ENCODE measurements at places on chromosomes 1 and 21. TPM values are rescaled to one million over a fixed set of nuclear protein-coding genes. Genes with fewer than 3 reads are reported as not detected.

GRCh38 chr1:161200992-161201835, 953 bp upstream of the NDUFS2 start:
- DNase-seq, result no peak

DNA sequence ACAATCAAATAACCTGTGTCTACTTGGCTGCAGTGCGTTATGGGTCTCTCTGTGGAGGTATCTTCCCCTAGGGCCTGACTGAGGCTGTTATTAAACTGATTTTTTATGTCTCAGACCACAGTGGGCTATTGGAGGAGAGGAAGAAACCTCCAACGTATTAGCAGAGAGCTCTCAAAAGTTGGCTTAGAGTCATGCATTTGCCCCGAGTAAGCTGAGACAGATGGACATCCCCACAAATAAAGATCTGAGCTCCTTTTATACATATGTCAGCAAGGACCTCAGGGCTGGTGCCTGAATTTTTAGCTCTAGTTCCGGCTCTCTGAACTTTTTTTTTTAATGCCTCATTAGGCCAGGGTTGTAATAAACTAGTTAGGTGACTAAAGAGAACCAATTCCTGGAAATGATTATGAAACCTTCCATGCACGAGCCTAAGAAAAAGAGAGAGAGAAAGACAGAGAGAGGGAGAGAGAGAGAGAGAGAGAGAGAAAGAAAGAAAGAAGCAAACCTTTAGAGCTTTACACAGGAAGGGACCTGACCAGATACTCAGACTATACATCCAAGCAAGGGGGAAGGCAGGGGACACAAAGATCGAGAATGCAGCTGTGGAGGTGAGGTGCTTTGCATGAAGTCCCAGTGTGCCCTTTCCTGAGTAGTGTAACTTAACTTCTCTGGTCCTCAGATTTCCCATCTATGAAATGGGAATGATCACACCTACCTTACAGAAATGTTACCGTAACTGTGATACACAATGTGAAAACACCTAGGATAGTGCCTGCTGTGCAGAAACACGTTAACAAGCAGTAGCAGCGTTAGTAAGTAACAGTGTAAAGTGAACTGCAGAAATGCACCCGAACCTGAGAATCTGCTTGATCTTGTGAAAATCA, 8.4 kb upstream of the PIGR start:
- no peak for DNase-seq

DNA sequence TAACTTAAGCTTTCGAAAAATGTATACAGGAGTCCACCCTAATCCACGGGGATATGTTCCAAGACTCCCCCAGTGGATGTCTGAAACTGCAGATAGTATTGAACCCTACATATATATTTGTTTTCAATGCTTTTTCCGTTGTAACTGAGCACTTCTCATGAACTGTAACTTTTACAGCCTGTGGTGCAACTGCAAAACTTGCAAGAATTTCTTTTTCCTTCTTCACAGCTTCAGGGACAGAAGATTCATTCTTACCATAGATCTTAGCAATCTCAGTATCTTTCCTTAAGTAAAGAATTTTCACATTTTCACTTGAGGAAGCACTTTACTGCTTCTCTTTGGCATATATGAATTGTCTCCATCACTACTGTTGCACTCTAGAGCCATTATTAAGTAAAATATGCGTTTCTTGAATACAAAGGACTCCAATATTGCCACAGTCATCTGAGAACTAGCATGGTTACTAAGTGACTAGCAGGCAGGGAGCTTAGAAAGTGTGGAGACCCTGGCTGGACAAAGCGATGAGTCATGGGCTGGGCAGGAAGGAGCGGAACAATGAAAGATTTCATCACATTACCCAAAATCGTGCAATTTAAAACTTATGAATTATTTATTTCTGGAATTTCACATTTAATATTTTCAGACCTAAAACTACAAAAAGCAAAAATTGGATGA, 14.1 kb downstream of the DPYD start:
- no peak for DNase-seq

- DNase-seq, result no peak
Observed at GRCh38 chr1:93427656-93428055, 20.3 kb upstream of the FNBP1L start.

DNA sequence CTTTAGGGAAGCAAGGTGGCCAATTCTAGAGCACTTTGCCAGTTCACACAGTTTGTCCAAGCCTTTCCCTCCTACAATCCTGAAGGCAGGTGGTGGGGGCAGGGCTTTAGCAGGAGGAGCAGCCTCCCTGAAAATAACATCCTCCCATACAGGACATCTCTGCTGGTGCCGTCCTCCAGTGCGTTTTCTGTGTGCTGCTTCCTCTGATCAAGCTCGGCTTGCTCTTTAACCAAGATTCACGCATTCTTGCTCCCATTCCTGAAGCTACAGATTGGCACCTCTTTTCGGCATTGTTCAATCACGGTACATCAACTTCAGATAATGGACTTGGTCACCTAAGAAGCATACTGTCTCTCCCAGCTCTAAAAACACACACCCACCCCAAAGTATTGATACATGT, 7.5 kb upstream of the DPT start:
- DNase-seq, result no peak

- no peak for DNase-seq
Observed at GRCh38 chr1:116988248-116988647, 13.3 kb upstream of the CD101 start.

DNA sequence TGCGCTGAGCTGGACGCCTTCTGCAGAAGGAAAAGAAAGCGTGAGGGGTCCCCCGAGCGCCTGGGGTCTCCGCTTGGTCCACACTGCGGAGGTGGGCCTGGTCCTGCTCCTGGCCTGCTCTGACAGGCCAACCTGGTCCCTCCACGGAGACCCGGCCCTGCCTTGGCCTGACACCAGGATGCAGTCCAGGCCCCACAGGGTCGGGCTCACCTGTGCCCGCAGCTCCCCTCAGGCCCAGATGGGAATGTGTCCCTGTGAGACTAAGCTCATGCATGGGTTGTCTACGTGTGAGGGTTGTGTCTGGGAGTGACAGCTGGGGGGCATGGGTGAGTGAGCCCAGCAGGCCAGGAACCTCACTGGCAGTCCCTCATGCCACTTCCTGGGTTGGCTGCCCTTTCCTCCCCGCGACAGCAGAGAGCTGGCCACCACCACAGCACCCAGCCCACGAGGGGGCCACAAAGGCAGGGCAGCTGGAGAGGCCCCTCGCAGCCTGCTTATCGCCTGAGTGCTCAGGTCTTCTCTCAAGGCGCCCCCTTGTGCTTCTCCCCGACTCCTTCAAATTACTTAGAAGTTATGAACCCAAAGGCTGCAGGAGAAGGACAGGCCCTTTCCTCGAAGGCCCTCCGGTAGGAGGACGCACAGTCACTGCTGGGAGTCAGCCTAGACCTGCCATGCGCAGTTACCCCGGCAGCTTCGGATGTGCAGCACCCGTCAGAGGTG, 41.1 kb downstream of the SLC45A1 start:
- DNase-seq, result no peak

DNA sequence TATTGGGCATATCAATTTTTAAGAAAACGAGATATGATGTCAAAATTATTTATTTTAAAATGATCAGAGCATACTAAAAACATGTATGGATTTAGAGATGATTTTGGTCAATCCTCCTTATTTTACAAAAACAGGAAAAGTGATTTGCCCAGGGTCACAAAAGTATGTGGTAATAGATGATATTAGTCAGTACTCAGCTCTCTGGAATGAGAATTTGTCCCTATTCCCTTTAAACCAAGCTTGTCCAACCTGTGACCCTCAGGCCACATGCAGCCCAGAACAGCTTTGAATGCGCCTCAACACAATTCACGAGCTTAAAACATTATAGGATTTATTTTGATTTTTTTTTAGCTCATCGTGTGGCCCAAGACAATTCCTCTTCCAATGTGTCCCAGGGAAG, 104.7 kb downstream of the AKT3 start:
- DNase-seq, result no peak

DNA sequence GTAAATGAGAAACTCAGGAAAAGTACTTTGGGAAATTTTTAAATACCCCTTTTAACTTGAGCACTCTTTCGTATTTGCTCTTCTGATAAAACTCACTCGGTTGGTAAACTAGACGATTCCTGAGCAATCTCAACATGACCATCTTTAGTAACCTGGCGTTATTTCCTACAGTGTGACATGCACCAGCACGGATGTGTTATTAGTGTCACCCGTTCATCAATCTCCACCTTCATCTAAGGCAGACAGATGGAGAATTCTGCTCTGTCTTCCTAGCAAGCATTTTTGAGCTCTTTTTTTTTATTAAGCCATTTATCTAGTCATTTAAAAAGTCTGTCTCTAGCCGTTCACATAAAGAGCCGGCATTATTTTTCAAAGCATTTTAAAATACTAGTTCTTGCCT, 155.2 kb downstream of the DISP1 start:
- no peak for DNase-seq

DNA sequence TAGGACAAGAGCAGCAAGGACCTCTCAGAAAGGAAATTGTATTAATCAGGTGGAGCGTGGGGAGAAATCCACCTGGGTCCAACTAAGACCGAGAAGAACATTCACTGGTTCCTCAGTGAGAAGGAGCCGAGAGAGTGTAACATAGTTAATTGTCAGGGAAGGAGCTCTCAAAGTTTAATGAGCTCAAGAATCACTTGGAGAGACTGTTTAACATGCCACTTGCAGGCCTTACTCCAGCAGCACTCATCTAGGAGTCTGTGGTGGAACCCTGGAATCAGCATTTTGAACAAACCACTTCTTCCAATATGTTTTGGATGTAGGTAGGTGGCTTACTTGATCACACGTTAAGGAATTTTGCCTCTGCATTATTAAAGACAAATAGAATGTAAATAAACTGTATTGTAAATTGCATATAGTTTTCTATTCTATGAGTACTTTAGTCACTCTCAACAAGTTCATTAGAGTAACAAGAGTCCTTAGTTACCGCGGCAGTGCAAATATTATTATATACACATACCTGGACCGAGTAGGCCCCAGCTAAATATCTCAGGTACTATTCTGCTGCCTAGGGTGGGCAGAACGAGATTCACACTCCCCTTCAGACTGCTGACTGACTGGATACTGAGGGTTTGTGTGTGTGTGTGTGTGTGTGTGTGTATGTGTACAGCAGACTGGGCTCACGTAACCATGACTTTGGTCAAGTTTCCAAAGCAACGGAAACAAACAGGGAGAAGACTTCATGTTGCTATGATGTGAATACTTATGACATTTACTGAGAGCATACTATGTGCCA, 203.2 kb upstream of the USP24 start:
- DNase-seq, result no peak

DNA sequence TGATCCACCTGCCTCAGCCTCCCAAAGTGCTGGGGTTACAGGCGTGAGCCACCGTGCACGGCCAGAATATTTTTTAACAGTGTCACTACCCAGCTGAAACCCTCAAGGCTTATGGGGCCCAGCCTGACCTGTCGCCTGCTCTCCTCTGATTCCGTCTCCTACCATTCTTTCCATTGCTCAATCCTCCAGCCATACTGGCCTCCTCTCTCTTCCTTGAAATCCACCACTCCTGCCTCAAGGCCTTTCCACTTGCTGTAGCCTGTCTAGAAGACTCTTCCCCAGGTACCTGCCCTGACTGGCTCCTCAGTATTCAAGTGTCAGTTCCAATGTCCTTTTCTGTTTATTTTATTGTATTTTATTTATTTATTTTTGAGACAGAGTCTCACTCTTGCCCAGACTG, 53.9 kb downstream of the YARS1 start:
- DNase-seq, result no peak

DNA sequence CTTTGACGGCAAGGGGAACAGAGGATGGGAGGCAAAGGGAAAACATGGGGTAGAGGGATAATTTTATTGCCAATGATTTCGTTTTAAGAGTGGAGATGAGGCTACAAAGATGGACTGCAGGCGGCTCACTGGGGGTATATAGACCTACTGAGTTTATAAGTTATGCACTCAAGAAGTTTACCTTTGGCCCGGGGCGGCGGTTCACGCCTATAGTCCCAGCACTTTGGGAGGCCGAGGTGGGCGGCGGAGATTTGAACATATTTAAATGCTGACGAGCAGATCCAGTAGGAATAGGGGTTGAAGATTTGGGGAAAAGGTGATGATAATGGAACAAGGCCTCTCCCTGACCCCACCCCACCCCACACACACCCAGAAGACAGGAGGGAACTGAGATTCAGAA, 8.1 kb upstream of the SLAMF9 start:
- DNase-seq, result no peak

- DNase-seq, result no peak
Observed at GRCh38 chr1:29805122-29805895, 569.0 kb downstream of the PTPRU start.

DNA sequence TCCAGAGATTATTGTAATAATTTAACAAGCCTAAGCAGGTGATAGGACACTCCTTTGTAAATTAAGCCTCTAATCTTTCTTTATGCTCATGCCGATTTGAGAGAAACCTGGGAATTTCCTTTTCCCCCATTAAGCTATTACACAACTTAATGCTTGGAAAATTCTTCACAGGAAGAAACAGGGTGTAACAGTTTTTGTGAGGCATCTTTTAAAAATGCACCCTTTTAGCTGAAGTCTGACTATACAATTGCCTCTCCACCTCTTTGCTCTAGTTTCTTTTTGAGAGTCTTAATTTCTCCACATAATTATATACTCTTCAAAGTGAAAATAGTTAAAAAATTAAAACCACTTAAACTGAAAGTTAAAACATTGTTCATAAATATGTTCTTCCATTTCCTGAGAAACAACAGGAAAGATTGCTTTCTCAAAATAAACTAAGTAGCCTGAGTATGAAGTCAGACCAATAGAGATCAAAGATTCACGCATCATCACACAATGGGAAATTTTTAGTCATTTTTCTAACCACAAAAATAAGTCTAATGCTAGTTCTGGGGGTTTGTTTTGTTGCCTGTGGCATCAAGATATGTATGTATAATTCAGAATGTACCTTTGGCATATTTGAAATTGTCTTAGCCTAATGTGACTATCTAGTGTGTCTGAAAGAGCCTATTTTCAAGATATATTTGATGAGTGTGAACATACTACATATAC, 34.7 kb downstream of the LRRC8D start:
- peak; percentile 61 for DNase-seq

SELL gene
- total RNA-seq, result 43.6 TPM

SRGAP2C gene
- 6.0 TPM for total RNA-seq

GAS5 gene
- total RNA-seq, result 569 TPM

DRAXIN gene
- total RNA-seq, result not detected

NEK2 gene
- 28.7 TPM for total RNA-seq
